ENCODE measurements at places on chromosomes 3 and 15.

- DNase-seq = peak; percentile 11
Measured at GRCh38 chr3:127193341-127193740, 410 bp downstream of the PRR23E start.

DNA sequence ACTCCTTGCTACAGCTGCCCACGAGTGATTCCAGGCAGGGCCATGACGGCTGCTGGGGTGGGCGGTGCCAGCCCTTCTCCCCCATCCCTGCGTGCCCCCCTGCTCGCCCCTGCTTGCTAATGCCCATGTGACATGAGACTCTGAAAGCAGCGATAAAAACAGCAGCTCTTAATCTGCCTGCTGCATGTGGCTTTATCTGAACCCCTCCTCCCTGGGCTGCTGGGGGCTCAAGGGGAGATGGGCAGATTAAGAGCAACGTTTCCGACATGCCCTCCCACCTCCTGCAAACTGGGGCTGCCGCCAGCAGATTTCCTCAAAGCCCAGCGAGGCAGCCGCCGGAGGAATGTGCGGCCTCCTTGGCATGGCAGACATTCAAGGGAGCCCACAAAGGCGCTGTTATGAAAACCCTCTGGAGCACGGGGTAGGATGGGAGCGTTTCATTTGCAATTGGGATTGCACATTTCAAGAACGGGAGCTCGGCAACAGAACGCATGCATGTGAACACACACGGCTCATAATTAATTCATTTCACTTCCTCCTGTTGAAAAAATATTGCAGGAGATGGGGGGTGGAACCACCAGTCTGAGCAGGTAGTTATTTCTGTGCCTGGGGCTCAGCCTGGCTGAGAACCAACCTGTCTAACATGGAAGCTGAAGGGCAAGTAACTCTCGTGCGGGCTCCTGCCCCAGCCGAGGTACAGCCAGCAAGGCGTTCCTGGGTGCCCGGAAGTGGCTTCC, 504.2 kb upstream of the PROK2 start:
- peak; percentile 60 for DNase-seq

DNA sequence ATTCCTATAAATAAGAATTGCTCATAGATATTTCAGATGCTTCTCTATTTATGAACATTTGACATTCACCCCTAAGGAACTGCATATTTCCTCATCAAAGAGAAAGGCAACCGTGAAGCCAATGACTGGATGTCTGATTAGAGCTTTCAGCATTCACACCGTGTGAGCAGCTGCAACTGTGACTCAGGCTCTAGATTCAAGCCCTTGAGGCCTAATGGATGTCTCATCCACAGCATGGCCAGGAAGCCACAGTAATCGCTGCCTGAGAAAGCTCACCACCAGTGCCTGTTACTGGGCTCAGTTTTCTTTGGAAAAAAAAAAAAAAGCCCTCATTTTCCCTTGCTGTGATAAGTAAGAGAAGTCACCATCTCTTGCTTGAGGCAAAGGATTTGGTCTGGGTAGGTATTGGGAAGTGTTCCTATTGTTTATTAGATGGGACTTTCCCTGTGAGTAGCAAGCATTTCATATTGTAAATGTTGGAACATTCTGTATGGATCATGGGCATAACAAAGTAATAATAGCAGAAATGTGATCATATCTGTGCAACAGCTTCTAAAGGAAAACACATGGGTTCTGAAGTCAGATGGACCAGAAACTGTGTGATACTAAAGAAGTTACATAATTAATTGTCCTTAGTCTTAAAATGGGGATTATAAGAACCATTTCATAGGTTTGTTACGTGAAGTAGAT, 783.7 kb downstream of the AGBL1 start:
- no peak for DNase-seq

DNA sequence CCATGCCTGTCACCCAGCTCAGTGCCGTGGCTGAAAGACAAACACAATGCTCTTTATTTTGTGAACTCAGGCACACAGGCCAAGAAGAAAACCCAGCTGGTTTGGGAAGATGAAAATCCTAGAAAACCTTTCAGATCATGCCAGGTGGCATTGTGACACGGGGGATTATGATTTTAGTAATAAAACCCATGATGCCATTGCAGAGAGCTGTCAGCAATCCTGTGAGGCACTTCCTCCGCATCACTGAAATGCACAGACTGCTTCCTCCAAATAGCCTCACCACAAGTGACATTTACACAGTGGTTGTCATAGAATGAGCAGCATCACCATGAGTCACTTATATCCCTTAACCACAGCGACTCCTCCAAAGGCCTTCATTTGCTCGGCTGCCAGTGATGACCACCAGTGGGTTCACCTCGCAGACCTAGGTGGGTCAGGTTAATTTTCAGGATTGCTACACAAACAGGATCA, 22.7 kb downstream of the ABHD6 start:
- DNase-seq = no peak

DNA sequence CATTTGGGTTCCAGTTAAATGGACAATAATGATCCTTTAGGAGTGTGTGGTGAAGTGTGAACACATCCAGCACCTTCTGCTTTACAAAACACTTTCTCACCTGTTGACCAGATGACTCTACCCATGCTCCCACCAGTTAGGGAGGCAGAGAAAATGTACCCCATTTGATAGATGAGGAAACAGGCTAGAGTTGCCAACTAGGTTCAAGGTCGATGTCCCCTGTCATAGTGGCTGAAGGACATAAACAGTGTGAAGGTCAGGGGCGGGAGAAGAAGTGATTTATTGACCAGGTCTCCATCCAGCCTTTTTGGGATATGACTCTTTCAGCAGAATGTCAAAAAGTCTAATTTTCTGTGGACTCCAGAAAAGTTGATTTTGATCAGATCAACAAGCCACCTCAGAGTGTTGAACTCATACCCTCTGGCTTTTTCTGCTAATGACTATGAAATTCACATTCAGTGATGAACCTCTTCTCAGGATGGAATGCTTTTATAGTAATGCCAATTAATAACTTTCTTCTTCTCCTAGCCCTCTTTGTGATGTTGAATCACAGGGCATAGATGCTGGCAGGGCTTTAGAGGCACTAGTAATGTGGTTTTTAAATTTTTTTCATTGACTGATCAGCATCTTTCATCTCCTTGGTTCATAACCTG, 57.5 kb downstream of the CPN2 start:
- no peak for DNase-seq

DNA sequence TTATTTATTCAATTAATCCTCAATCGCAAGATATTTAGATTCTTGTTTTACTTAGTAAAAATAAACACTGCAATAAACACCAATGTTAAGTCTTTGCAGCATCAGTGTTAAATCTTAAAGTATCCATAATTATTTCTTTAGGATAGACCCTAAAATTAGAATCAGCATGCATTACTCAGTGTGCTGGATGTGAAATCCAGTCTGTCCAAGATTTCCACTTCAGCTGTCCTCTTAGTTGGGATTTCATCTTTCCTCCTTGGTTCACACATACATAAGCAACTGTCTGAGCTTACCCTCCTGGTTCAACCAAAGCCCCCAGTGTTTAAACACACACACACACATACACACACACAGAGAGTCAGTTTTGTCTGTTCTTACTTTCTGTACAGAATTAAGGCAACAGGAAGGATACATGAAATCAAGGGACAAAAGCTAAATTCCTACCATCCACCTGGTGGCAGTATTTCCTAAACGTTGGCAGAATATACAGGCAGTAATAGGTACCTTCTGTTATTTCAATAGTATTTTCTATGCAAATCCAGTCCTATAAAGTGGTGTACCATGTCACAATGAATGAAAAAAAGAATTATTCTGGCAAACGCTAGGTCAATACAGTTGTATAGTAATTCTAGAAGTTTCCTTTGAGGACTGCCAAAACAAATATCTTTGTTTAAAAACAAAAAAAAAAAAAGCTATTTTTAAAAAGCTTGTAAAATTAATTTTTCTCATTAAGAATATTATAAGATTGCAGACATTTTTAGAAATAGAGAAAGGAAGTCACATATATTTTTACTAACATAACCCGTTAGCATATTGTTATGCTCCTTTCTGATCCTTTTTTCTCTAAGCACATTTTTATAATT, 27.3 kb upstream of the DMXL2 start:
- peak; percentile 67 for DNase-seq

GRCh38 chr15:101723171-101723873, 951 bp downstream of the TARS3 start:
- DNase-seq = peak; percentile 57

DNA sequence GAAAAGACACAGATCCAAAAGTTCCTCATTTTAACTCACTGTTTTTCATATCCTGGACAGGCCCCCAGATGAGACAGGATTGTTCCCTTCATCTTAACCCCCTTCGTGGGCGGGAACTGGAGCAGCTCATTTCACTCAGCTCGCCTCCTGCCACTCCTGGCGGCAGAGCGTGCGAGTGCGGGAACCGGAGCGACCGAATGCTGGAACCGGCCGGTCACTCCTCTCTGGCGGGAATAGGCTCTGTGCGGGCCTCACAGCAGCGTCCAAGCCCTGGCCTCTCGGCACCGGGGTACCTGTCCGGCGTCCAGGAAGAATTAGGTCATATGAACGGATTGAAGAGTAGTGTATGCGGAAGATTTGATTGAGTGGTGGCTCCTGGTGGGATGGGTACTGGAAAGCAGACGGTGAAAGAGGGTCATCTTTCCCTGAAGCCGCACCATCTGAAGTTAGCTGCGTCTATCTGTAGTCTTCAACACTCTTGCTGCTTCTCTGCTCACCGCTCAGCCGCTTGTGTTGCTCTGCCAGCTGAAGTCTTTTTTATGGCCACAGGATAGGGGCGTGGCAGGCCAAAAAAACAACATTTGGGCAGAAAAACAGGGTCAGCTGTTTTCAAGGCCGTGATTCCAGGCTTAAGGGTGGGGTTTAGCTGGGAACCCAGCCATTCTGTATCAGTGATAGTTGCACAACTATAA, 42.3 kb upstream of the FXR1 start:
- DNase-seq = no peak

DNA sequence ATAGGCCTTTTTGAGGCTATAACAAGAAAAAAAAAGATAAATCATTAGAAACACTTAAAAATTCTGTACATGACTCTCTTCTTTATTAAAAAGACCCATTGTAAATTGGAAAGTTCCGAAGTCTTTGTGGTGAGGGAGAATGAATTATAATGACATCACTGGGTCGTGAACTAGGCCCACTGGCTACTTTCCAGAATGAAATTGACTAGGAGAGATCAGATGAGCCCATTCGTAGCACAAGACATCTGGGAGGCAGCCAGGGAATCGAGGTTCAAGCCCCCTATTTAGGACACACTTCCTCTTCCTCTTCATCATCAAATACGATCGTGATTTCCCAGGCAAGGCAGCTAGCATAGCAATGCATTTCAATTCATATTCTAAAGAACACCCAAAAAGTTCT, 889.8 kb upstream of the NR2F2 start:
- DNase-seq = no peak

- no peak for DNase-seq
Measured at GRCh38 chr3:114846252-114846651, 300.8 kb downstream of the ZBTB20 start.

- no peak for DNase-seq
Measured at GRCh38 chr3:29415482-29416223, 134.8 kb downstream of the RBMS3 start.

DNA sequence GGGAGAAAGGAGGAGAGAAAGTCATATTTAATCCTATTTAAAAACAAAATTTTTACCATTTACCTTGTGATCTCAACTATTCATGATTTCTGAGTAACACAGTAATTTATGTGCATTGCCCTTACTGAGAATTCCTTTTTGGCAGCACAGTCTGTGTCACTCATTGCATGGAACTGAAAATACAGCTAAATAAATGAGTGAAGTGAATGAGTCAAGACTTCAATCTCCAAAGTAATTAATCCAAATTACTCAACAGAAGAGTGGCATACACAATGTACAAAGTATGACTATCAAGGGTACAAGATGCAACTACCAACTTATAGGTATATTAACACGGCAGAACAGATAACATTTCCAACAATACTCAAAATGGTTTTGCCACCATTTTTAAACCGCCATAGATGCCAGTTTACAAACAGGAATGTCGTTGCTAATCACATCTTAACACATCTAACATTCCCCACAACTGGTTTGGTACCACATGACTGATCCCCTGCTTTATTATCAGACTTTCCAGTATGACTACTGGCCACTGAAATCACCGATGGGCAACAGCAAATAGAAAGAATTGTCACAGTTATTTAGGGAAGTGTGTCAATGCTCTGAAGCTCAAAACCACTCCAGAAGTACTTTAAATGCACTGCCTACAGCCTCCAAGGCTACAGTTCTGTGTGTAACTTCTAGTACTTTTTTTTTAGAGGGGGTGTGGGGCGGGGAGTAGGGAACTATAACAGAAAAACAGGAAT, 410.4 kb downstream of the SHQ1 start:
- DNase-seq = no peak

DNA sequence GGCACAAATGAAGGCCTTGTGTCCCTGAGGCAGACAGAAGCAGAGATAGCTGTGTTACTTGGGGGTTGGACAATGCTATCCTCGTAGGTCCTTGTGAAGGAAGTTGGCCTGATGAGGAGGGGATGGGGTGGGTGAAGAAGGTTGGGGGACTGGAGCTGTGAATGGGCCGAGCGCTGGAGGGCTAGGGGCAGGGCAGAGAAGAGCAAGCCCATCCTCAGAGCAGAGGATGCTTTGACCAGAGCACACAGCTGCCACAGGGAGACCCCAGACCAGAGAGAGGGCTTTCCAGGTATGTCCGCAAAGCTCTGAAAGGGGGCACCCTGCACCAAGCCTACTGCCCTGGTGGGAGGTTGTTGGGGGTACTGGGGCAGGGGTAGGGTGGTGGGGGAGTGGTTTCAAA, 5.7 kb upstream of the TBC1D2B start:
- no peak for DNase-seq

DNA sequence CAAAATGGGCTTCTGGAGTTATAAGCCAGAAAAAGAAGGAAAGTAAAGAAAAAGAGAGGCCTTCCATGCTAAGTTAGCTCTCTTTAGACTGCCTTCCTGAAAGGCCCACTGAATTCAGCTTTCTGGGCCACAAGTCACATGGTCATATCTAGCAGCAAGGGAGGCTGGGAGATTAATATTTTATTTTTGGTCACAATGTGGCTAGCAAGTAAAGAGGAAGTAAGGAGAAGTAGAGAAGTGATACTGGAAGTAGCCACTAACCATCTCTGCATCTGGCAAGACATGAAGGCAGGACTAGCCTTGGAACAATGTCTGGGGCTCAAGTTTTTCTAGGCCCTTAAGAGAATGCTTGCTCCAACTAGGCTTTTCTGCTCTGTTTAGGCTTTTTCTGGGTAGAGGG, 81.8 kb upstream of the UBE2E1 start:
- DNase-seq = no peak

DNA sequence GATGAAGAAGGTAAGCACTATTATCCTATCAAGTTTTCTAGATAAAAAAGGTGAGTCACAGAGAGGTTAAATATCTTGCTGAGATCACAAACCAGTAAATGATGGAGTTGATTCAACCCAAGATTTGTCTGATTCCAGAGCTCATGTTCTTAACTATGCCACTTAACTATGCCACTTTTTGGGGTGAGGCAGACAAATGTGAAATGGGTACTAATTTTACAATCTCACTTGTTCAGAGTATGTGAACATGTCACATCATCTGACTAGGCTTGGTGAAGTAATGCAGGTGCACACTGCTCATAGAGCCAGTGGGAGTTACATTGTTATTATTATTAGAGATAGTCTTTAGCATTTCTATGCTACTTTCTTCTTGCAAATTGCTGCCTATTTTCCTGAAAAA, 2.0 kb downstream of the DRD3 start:
- no peak for DNase-seq
